Liver (tissue), 10 donors: ENCODE measurements at places on chromosomes 4 and X.

GRCh38 chr4:68950033-68950432 lies 1.6 kb downstream of the UGT2A3 start:
- no peak for DNase-seq

DNA sequence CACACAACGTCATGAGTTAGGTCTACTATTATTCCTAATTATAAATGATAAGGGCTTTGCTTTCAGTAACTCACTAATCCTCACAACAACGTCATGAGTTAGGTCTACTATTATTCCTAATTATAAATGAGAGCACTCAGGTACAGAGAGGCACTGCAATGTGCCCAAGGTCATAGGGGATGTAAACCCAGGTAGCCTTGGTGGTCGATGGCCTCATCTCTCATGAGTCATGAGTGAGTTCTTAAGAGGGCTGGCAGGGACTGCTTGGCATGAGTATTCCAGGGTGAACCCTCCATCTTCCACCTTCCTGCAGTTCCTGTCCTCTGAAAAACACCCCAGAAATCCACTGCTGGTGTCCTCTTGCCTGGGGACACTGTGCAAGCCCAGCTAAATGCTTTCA lies 317.1 kb downstream of the STK32B start:
- peak; percentile 19 for DNase-seq

DNA sequence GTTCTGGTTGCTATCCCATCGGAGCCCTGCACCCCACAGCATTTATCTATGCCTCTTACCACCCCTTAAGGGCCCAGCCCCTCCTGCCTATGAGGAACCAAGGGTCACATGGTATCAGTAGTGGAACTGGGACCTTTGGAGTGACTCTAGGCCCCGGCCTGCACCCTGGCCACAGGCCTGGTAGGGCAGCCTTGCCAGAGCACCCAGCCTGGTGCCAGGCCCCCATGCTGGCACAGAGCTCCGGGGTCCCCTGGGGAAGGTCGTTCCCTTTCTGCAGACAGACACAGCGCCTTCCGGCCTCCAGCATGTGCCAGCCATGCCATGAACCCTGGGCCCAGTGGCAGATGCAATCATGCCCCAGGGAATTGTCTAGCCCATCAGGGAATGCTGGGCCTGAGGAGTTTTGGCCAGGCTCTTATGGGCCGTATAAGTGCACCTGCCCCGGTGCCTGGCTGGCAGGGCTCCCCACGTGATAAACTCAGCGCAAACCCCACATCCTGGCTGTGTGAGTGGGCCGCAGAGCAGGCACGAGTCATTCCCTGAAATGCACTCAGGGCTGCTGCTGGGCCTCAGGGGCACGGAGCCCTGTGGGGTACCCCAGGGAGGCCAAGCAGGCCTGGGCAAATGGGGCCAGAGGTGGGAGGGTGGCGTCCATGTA lies 19.8 kb upstream of the ADD1 start:
- DNase-seq: no peak

- DNase-seq: no peak
These were observed 338.4 kb upstream of the GNPDA2 start for GRCh38 chr4:45064741-45065140.

- DNase-seq: no peak
These were observed 45.3 kb upstream of the ZMAT1 start for GRCh38 chrX:101977106-101977505.

- DNase-seq: no peak
These were observed 106.8 kb downstream of the FAT4 start for GRCh38 chr4:125421547-125421946.

DNA sequence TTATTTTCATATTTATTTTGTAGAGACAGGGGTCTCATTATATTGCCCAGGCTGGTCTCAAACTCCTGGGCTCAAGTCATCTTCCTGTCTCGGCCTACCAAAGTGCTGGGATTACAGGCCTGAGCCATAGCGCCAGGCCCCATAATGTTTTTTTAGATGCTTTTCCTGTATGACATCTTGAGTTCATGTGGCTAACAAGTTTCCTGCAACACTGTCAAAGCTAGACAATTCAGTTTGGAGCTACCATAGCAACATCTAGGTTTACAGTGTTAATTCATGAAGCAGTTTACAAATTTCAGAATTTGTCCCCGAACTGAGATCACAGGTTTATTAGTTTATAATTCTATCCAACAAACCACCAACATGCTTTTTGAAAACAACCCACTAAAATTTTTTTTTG lies 6.4 kb upstream of the IL13RA2 start:
- DNase-seq: no peak

GRCh38 chr4:188403272-188403671 lies 264.0 kb downstream of the TRIML1 start:
- DNase-seq: no peak

DNA sequence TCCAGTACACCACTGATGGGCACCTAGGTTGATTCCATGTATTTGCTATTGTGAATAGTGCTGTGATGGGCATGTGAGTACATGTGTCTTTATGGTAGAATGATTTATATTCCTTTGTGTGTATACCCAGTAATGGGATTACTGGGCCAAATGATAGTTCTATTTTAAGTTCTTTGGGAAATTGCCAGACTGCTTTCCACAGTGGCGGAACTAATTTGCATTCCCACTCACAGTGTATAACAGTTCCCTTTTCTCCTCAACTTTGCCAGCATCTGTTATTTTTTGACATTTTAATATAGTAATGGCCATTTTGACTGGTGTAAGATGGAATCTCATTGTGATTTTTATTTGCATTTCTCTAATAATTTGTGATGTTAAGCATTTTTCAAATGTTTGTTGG lies 25.9 kb downstream of the CC2D2A start:
- DNase-seq: no peak

DNA sequence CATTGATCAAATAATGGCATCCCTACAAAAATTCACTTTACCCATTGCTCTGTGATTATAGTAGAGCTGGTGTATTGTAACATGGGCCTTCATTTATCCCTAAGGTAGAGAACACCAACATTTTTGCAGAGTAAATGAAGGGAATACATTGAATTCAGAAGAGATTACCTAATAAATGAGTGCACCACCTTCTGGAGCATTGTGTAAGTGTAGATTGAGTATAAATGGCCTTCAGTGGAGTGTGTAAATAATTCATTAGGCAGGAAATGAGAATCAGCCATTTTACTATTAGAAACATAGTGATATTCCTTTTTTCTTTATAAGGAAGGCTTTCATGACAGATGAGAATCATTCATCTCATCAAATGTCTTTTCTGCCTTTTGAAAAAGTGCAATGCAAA lies 155.8 kb downstream of the FAM47B start:
- no peak for DNase-seq

GRCh38 chrX:133550665-133551485 lies 135.6 kb upstream of the GPC4 start:
- DNase-seq: no peak

DNA sequence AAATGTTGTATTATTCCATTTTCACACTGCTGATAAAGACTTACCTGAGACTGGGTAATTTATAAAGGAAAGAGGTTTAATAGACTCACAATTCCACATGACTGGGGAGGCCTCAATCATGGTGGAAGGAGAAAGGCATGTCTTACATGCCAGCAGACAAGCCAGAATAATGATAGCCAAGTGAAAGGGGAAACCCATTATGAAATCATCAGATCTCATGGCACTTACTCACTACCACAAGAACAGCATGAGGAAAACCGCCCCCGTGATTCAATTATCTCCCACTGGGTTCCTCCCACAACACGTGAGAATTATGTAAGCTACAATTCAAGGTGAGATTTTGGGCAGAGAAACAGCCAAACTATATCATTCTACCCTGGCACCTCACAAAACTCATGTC lies 2535.1 kb downstream of the ARAP2 start:
- no peak for DNase-seq

GRCh38 chr4:140557831-140558435 lies 10.8 kb downstream of the UCP1 start:
- no peak for DNase-seq

- DNase-seq: no peak
These were observed 11.3 kb upstream of the CHRNA9 start for GRCh38 chr4:40323866-40324265.

DNA sequence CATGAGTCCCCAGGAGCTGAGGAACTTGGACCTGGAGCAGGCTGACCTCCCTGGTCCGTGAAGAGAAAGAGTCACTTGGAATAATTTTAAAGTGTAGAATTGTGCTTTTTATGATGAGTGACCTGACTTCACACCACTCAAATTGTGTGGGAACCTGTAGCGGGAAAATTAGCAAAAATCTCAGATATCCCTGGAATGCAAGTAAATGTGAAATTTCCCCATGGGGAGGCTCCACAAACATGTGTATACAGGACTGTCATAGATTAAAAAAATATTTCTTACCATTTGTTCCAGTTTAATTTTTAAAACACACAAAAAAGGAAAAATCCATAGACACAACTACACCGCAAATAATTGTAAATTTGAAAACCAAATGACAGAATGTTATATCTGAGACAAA lies 1079.6 kb upstream of the PABPC4L start:
- DNase-seq: no peak
